Liver (tissue), 10 donors: ENCODE measurements at places on chromosomes 4 and X. TPM values are rescaled to one million over a fixed set of nuclear protein-coding genes. Genes with fewer than 3 reads are reported as not detected.

TIGD4 gene
- total RNA-seq: 0.42 TPM

SLC10A6 gene
- total RNA-seq: not detected

CENPC gene
- total RNA-seq: 14.9 TPM

RBMX gene
- total RNA-seq: 91.8 TPM

SMIM10 gene
- 0.33 TPM for total RNA-seq

RHOH gene
- 1.8 TPM for total RNA-seq

ARL13A gene
- total RNA-seq: not detected

PLXNB3 gene
- 0.42 TPM for total RNA-seq

TBC1D1 gene
- 25.5 TPM for total RNA-seq

MEPE gene
- not detected for total RNA-seq

CFI gene
- total RNA-seq: 232 TPM

F8A3 gene
- total RNA-seq: 5.4 TPM

GABRE gene
- total RNA-seq: 4.9 TPM

DNA sequence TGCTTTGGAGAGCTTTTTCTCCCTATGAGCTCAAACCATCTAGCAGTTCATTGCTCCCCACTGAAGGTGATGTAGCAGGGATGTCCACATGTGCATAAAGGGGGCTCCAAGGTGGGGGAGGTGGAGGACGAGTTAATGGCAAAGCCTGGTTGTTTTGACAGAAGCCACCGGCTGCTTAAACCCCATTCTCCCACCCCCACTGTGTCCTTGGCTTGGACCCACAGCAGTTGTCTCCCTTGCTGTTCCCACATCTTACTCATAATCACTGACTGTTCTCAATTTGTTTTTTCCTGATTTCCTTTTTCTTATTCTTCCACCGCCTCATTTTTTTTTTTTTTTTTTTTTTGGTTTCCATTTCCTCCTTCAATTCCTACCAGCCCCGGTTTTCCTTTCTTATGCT, 72.7 kb downstream of the GEMIN8 start:
- no peak for DNase-seq

DNA sequence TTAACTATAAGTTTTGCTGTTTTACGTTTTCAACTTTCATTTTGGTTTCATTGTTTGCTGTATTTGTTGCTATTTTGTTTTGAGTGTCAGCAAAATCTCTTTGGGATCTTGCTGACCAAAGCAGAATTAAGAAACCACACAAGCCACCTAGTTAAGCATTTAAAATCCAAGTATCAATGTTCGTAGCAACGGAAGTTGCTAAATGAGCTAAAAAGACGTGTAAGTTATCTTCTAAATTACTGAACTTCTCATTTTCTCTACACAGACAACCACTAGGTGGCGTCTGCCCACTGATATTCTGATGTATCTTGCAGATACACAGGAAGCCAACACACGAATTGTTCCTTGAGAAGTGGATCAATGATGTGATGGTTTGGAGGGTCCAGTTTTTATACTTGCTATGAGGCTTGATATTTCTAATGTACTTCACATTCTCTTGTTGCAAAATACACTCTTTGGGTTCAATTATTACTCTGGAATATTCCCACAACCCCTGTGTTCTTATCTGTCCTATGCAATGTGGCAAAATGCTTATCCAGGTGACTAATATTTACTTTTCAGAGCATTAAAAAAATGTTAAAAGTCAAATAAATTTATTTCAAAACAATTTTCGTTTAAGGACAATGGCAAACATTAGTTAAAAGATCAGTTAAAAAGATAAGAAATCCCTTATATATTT, 250.5 kb downstream of the TECRL start:
- no peak for DNase-seq

- no peak for DNase-seq
Measured at GRCh38 chr4:175646802-175647201, 165.3 kb downstream of the GPM6A start.

- DNase-seq: no peak
Measured at GRCh38 chr4:39285111-39285795, 80.9 kb downstream of the RFC1 start.

GRCh38 chrX:109840585-109840984, 107.5 kb upstream of the ACSL4 start:
- DNase-seq: no peak

DNA sequence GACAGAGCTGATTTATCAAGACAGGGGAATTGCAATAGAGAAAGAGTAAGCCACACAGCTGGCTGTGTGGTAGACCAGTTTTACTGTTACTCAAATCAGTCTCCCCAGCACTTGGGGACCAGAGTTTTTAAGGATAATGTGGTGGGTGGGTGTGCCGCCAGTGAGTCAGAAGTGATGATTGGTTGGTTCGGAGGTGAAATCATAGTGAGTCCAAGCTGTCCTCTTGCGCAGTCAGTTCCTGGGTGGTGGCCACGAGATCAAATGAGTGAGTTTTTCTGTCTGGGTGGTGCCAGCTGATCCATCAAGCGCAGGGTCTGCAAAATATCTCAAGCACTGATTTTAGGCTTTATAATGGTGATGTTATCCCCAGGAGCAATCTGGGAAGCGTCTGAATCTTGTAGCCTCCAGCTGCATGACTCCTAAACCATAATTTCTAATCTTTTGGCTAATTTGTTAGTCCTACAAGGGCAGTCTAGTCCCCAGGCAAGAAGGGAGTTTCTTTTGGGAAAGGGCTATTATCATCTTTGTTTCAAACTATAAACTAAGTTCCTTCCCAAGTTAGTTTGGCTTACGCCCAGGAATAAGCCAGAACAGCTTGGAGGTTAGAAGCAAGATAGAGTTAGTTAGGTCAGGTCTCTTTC, 44.0 kb upstream of the PPP1R2C start:
- no peak for DNase-seq

- DNase-seq: no peak
Measured at GRCh38 chrX:24659646-24660045, 12.5 kb upstream of the PCYT1B start.

DNA sequence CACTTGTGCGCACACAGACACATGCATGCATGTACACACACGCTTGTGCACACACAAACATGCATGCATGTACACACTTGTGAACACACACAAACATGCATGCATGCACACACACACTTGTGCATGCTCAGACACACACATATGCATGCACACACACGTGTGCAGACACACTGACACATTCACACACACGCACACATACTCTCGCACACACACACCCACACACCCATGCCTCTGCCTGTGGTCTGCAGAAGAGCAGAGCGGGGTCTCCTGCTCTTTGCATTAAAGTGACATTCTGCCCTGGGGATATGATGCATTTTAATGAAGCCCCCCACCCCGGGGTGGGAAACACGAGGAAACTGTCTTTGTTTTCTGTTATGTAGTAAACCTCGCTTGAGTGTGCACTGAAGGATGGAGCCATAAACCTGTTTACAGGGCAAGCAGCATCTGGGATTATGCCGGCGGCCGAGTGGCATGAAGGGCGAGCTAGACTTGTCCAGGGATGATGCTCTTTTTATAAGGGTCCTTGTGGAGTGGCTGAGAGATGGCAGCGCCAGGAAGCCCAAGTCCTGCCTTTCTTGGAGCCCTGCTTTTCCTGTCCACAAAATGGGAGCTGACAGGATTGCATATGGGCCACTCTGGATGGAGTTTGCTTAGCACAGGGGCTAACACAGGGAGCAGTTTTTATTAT, 17.8 kb downstream of the PSAPL1 start:
- DNase-seq: no peak

DNA sequence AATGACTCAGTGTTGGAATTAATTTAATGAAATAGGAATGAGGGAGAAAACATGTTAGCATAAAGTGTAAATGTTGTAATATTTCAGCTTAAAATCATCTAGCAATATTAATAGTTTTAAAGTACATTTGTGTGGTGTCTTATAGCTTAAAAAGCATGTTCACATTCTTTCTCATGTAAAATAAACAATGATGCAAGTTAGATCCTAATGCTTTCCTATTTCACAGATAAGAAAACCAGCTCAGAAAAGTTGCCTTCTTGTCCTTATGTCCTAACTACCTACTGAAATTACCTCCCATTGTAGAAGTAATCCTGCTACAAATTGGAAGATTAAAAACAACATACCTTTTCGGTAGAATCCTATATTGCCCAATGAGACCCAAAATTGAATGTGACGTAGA, 40.9 kb upstream of the PRDM8 start:
- no peak for DNase-seq

GRCh38 chr4:16225167-16225862, 956 bp downstream of the TAPT1 start:
- no peak for DNase-seq

DNA sequence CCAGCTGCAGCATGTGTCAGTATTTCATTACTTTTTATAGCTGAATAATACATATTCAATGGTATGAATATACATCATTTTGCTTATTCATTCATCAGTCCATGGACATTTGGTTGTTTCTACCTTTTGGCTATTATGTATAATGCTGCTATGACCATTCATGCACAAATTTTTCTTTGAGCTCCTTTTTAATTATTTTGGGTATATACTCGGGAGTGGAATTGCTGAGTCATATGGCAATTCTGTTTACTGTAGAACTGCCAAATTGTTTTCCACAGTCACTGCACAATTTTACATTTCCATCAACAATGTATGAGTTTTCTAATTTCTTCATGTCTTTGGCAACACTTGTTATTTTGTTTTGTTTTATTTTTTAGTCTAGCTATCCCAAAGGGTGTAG, 405.9 kb upstream of the PITX2 start:
- no peak for DNase-seq

- DNase-seq: no peak
Measured at GRCh38 chr4:77920371-77920770, 57.7 kb downstream of the MRPL1 start.

DNA sequence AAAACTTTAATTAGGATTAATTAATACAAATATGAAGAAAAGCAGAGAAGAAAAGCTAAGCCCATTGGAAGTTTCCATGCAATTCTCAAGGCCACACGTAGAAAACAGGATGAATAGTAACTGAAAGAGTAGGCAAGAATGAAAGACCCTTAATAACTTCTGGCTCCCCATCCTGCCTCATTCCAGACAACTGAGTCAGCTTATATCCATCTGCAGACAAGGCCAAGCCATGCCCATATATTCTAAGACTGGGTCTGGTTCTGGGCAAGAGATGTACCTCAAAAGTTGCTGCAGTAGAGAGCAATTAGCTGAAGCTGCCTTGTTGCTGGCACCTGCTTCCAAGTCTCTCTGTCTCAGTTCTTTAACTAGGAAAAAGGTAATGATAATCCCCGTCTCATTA, 244.1 kb downstream of the GPC3 start:
- DNase-seq: no peak

GRCh38 chrX:40755291-40756249, 20.2 kb upstream of the MED14 start:
- DNase-seq: no peak

DNA sequence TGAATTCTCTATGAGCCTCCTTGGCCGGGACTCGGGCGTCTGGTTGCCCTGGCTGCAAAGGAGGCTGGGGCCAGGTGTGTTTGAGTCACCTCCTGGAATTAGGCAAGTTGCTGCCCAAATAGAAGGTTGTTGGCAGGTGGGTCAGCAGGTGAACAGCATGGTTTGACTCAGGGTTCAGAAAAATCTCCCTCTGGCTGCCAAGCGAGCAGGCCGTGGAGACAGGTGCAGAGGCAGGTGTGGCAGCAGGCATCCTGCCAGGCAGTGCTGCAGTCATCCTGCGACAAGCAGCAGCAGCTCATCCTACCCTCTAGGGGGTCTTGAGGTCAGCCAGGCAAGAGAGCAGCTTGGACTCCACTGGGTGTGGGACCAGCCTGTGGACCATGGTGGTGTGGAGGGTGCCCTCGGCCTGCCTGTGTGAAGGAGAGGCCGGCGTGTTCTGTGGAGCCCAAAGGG, 8.2 kb downstream of the MSANTD1 start:
- DNase-seq: no peak

DNA sequence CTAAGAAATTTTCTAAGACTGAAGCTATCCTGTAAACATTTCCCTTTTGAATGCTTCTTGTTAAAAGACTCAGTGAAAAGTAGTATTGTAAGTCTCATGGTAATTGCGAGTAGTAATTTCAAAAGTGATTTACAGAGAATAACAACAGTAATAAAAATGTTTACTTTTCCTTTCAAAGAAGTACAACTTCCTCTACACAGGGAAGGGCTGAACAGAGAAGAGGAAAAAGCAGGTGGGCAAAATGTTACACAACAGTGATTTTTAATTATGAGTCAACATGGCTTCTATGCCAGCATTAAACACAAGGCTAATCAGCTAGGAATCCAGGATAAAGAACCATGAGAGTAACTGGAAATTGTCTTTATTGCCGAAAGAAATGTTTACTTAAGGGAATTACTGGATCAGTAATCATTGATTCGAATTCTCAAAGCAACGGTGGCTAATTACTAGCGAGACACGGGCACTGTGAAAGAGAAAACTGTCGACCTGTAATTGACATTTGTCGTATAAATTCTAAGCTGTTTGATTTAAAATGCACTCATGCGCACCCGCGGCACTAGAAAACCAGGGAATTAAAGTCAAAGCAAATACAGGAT, 15.4 kb downstream of the UTP3 start:
- no peak for DNase-seq

GRCh38 chrX:40460926-40461325, 119.8 kb upstream of the ATP6AP2 start:
- no peak for DNase-seq

DNA sequence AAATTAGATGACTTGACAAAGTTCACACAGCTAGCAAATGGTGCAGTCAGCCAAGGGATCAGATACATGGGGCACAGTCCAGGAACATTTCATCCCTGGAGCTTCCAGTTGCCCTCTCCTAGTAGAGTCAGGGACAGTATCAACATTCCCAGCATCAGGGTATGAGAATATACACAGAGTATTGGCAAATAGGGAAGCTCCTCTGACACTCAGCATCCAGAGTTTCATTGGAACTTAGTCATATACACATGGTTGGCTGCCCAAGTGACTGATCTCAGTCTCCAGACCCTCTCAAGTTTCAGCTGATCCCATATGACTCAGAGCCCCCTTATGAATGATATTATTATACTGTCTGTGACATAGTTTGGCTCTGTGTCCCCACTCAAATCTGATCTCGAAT, 13.7 kb upstream of the KCTD8 start:
- DNase-seq: no peak

DNA sequence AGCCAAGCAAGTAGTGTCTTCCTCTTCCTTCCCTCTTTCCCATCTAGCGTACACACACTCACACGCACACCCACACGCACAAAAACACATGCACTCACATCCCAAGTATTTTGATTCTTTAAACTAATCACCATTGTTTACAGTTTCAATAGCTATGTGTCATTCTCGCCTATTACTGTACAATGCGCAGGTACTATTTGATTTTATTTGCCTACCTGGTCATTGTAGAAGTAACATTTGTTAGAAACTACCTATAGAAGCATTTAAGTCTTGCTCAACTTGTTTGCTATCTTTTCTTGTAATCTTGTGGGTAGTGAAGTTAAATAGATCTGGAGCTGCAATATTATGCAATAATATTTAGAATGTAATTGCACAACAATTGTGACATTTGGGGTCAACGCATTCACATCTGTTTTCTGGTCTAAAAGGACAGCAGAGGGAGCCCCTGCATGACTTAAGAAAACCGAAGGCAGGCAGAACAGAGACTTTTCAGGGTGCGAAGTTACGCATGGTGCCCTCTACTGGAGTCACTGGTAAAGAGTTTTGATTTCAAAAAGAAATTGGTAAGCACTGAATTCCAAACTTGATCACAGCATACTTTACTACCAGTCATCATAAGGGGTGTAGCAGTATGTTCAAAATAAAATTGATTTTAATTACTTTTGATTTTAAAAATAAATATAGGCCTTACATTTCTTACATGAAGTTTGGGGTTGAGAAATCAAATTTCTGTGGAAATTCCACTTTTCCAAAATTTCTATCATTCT, 503.3 kb upstream of the FAM241A start:
- DNase-seq: peak; percentile 36

GRCh38 chrX:155259752-155260151, 4.5 kb downstream of the RAB39B start:
- no peak for DNase-seq

GRCh38 chrX:9282325-9282724, 182.5 kb upstream of the TBL1X start:
- no peak for DNase-seq
